Heart right ventricle (tissue), 16 donors: ENCODE measurements at places on chromosomes 5 and 9. TPM values are rescaled to one million over a fixed set of nuclear protein-coding genes. Genes with fewer than 3 reads are reported as not detected.

DNA sequence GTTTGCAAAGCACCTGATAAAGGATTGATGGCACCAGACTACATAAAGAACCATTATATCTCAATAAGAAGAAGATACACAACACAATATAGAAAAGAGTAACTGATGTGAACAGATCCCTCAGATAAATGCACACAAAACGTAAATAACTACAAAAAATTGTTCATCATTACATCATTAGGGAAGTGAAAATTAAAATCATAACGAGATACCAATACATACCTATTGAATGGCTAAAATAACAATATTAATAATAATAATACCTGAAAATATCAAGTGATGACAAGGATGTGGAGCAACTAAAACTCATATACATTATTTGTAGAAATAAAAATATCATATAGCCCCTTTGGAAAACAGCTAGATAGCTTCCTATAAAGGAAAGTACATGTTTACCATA lies 469.5 kb downstream of the DMRTA1 start:
- DNase-seq, result no peak

DNA sequence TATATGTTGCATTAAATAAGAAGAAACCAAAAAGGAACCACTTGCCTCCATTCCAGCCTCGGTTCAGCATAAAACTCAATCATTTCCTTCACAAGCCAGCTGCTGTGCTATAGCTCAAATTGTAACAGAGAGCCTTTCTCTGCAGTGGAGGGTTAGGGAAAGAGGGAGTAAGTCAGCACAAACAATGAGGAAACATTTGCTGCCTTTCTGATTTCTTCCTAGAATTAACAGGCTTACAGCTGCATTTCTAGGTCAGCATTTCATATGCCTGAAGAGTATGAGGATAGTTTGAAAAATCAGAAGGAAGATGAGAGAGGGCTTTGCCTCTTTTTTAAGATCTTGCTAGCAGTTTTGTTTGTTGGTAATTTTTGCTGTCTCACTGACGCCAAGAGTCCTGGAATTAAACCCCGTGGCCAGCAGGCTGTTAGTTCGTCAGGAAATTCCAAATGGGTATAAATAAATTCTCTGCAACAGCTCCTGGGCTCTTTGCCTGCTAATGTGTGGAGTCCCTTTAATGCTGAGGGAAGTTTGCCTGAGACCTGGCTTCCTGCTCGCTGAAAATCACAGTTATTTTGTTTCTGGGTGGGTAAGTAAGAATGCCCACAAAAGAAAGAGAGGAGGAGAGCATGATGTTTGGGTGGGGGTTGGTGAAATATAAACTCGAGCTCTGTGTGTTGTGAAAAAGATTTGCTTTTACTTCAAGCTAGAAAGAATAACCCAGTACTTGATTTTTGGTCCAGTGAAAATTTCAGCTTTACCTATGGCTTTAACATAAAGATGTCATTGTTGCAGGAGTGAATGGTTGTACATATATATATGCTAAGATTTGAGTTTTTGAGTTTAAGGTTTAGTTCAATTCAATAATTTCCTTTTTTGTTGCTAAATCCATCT lies 148.1 kb upstream of the DMRT1 start:
- DNase-seq, result peak; percentile 81

- DNase-seq, result peak; percentile 46
These were observed 727 bp downstream of the RHOBTB3 start for GRCh38 chr5:95731571-95732554.

- no peak for DNase-seq
These were observed 29.2 kb upstream of the ADRA1B start for GRCh38 chr5:159887050-159887449.

The CCNI2 gene
- total RNA-seq, result not detected
